Hepatocyte (in vitro differentiated cells): ENCODE measurements at places on chromosomes 7 and 10.

DNA sequence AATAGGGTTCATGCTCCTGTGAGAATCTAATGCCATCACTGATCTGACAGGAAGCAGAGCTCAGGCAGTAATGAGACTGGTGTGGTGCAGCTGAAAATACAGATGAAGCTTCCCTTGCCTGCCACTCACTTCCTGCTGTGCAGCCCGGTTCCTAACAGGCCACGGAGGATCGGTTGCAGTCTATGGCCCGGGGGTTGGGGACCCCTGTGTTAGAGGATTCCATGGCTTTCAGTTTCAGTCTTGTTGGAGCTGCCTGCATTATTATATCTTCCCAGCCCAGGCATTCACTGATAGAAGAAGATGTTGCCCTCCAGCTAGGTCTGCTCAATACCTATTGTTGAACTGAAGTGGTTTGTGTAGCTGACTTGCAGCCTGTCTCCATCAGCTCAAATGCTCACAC is 1298.8 kb downstream of the TYW1 start:
- no peak for DNase-seq

DNA sequence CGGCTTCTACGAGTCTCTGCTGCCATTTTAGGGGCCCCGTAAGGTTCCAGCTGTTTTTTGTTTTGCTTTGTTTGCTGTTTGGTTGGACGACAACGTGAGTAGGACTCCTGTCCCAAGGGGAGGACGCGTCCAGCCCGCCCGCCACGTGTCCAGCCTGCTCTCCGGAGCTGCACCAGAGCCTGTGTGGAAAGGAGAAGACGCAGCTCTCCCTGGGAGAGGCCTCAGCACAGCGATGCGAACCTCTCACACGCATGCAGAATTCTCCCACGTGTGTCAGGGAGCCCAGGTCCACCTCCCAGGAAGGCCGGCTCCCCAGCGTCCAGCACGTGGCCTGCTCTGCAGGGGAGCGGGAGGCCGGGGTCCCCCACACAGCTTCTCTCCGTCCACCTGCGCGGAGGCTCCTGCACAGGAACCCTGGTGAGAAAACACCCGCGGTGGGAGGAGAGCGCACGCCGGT is 36.4 kb upstream of the DNAJB6 start:
- DNase-seq: no peak

DNA sequence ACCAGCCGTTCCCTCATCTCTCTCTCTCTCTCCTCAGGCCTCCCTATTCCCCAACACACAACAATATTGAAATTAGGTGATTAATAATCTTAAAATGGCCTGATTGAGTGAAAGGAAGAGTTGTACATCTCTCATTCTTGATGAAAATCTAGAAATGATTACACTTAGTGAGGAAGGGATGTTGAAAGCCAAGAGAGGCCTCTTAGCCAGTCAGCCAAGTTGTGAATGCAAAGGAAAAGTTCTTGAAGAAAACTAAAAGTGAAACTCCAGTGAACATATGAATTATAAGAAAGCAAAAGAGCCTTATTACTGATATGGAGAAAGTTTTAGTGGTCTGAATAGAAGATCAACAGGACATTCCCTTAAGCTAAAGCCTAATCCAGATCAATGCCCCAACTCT is 695.1 kb downstream of the GRID1 start:
- no peak for DNase-seq

DNA sequence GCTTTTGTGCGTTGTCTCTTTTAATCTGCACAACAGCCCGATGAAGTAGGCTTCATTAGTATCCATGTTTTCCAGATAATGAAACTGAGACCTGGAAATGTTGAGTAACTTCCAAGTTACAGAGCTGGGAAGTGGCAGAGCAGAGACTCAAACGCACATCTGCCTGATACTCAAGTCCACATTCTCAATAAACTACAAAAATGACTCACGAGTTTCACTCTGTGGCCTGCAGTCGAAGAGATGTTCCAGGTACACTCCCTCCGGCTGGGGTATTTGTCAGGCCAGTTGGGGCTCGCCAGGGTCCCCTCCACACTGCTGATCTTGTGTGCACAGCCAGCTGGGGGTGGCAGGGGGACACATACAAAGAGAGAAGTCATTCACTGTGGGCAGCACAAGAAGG is 17.7 kb upstream of the OPALIN start:
- no peak for DNase-seq

DNA sequence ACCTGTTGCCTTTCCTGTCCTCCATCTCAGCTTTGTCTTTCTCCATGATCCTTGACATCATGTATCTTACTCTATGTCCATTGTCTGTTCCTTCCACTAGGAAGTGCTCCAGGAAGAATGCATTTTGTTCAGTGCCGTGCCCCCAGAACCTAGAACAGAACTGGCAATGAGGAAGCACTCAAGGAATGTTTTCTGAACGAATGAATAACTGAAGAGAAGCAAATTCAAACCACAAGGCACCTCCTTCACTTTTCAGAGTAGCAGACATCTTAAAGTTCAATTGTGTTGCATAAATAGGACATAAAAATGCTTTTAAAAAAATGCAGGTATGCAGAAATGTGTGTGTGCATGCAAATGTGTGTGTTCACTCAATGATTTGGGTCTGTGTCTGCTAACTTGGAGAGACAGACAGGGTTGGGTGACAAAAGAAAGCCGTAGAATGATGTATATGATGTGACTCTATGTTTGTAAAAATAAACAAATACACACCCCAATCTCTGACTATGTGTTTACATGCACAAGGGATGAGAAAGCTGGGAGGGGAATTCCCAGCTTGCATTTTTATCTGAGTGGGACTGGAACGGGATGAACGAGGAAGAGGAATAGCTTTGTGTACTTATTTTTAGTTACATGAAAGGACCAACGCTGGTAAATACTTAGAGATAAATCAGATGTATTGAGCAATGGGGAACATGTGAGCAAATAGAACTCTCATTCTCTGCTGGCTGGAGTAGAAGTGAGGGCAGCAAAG is 237.7 kb downstream of the FANK1 start:
- DNase-seq: peak; percentile 51

GRCh38 chr7:128207609-128208008 is 33.5 kb upstream of the LEP start:
- no peak for DNase-seq

- DNase-seq: peak; percentile 28
These were observed at the start of gene KCND2 for GRCh38 chr7:120272701-120273475. TSS of gene KCND2 (plus strand) at chr7:120273175.

GRCh38 chr10:19332304-19332703 is 283.7 kb downstream of the MALRD1 start:
- no peak for DNase-seq

GRCh38 chr10:5608608-5609220 is 57.7 kb downstream of the ASB13 start:
- no peak for DNase-seq

DNA sequence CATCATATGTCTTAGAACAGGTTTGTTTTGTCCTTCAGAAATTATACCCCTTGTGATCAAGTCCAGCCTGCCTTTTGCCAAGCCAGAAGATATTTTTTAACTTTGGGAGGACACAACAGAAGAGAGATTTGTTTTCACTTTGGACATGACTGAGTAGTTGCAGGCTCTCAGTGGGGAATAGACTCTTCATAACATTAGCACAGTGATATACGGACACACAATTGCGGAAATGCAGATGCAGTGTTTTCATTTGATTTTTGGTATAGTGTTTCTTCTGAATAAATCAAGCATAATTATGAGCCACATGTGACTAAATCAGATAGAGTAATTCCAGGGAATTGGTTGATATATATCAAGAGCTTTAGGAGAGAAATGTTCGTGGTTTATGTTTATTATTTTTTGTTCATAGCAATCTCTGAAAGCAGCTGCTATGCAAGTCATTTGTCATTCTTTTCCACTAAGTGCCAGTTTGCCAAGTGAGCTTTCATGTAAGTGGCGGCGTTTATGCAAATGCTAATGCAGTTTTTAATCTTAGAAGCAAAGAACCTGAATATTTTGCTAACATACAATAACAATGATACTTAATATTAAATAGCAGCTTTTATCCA is 69.6 kb upstream of the HDAC9 start:
- no peak for DNase-seq

DNA sequence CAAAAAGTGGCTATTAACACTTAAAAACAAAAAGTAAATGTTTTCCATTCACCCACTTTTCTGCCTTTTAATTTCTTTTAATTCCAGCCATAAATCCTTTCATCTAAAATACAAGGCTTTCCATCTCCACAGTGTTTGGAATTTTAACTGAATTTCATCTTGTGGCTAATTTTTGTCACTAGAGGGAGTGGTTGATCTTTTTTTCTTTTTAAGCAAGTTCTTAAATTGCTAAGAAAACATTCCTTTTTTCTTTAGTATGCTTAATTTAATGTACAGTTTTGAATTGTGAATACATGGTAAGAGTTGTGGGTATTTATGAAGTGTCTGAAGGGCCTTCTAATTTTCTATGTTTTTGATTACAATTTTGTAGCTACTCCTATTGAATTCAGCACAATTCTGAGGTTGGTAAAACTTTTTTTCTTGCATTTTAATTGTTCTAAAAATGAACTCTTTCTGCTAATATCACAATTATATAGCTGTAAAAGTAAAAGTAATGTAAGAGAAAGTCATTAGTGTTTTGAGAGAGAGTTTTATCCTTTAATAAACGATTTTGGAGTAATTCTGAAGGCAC is 54.9 kb upstream of the ANK3 start:
- no peak for DNase-seq

- no peak for DNase-seq
These were observed 43.3 kb downstream of the BRI3 start for GRCh38 chr7:98324782-98325181.

GRCh38 chr10:124799211-124799610 is 2.4 kb upstream of the ABRAXAS2 start:
- no peak for DNase-seq

- peak; percentile 44 for DNase-seq
These were observed 294.7 kb upstream of the PITRM1 start for GRCh38 chr10:3467052-3467951.

DNA sequence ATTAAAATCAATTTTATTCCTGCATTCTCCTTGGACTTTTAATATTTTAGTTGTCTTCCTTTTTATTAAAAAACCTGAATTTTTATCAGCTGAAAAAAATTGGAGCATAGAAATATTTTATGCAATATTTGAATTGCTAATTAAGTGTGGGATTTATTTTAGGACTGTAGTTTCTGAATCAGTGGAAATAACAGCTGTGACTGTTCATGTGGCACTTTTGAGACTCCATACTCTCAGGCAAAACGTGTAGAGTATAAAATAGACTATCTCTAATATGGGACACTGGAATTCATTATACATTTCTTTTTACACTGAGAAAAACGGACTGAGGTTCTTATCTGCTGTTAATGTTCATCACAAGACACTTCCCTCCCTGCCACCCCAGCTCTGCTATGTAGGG is 558.3 kb upstream of the TPK1 start:
- DNase-seq: no peak

- no peak for DNase-seq
These were observed 303.7 kb downstream of the BMPER start for GRCh38 chr7:34208878-34209621.

DNA sequence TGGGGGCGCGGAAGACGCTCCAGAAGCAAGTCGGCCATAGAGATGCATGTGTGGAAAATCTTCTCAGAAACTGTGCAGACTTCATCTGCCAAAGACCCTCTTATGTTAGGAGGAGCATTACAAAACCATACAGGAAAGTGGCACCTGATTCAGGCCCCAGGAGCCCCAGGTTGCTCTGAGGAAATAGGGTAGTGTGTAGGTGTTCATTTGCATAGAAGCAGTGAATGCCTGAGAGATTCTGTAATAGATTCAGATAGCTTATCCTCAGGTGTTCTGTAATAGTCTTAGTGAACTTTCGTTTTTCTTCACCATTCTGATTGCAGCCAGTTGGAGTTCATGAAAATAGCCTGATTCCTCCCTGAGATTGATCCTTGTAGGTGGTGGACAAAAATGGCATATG is 106.4 kb upstream of the GJD4 start:
- DNase-seq: no peak

DNA sequence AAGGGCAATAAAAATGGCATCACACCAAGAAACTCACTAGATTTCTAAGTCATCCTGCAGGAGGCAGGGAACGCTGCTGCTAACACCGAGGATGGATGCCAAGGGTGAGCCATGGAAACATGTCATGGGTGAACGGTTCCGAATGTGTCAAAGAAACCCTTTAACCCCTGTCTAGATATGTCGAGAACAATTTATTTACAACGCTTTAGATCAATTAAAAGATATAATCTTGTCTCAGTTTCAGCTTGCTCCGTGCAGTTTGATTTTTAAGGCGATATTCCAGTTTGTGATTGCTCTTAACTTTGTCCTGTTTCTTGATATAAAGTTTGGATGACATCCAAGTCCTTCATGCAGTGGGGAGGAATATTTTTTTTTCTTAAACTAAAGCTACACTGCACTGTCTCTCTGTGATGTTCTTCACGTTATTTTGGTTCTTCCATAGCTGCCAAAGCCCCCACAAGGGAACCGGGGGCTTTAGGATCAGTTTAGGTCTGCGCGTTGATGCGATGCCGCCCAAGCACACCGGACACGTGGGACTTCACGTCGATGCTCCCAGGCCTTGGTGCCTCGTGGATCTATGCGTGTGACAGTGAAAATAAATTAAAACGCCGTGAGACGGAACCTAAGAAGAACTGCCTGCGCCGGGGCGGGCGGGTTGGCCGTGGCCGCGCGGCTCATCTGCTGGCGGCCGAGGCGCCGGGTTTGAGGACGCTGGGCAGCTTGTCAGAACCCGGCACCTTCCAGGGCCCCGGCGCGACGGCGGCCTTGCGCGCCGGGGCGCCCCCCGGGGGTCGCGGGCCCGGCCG is 220.3 kb downstream of the PHTF2 start:
- DNase-seq: no peak

- DNase-seq: no peak
These were observed 3.2 kb downstream of the ABCC2 start for GRCh38 chr10:99785646-99786045.

DNA sequence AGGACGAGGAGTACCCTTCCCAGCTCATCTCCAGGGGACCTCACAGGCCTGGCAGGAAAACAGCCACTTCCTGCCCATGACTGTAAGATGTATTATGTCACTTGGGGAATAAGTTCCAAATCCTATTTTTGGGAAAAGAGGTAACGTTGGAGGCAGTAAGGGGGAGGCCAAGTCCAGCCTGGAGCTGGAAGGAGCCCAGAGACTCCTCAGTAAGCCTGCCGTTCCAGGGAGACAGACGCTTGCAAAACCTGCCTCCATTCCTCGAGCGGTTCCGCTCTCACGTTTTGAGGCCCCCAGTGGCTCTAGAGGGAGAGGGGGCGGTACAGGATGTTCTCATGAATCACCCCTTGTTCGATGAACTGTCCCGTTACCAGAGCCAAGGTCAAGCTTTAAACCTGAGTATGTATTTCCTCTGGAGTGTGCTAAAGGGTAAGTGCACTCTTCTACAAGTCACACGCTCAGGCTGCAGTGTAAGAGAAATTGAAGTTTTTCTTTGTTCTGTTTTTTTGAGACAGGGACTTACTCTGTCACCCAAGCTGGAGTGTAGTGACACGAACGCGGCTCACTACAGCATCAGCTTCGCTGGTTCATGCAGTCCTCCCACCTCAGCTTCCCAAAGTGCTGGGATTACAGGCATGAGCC is 45.5 kb upstream of the CYTH3 start:
- DNase-seq: peak; percentile 16
